ENCODE measurements at places on chromosomes 3 and 15. TPM values are rescaled to one million over a fixed set of nuclear protein-coding genes. Genes with fewer than 3 reads are reported as not detected.

The GPR149 gene
- not detected for total RNA-seq

The ZBED2 gene
- total RNA-seq: not detected

The ACP3 gene
- 0.52 TPM for total RNA-seq

The GP9 gene
- total RNA-seq: not detected

The C3orf22 gene
- under 0.01 TPM for total RNA-seq

The GPR160 gene
- total RNA-seq: 2.6 TPM

Measured in skeletal muscle tissue (tissue), 5 donors.